ENCODE measurements at places on chromosomes 11 and 22.

DNA sequence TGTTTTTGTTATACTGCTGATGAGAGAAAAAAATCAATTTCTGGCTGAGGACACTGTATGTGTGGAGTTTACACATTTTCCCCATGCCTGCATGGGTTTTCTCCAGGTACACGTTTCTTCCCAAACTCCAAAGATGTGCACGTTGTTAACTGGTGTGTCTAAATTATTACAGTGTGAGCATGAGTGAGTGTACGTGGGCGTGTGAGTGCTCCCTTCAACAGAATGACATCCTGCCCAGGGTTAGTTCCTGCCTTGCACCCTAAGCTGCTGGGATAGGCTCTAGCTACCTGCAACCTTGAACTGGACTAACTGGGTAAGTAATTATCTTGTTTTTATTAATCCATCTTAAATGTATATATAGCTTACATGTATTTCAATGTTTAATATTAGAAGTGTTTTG, 5.5 kb downstream of the NPAT start:
- DNase-seq, result no peak

GRCh38 chr11:101428918-101429317, 154.9 kb downstream of the TRPC6 start:
- DNase-seq, result no peak

DNA sequence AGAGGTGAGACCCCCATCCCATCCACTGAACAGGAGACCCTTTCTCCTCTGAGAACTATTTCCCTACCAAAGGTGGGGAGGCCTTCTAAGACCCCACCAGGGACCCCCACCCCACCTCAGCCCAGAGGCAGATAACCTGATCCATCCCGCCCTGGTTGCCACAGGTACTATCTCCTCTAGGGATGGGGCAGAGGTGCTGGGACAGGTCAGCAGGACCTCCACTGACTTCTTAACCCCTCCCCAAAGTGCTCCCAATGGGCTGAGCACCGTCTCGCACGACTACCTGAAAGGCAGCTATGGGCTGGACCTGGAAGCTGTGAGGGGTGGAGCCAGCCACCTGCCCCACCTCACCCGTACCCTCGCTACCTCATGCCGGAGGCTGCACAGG, 4.3 kb downstream of the INPPL1 start:
- peak; percentile 42 for DNase-seq

- no peak for DNase-seq
Measured at GRCh38 chr22:50473855-50474671, 772 bp downstream of the SBF1 start.

- no peak for DNase-seq
Measured at GRCh38 chr11:626475-627307, at the start of gene SCT. SCT (minus strand) TSS chr11:627181; CDS start chr11:627143, 38 bp downstream.

DNA sequence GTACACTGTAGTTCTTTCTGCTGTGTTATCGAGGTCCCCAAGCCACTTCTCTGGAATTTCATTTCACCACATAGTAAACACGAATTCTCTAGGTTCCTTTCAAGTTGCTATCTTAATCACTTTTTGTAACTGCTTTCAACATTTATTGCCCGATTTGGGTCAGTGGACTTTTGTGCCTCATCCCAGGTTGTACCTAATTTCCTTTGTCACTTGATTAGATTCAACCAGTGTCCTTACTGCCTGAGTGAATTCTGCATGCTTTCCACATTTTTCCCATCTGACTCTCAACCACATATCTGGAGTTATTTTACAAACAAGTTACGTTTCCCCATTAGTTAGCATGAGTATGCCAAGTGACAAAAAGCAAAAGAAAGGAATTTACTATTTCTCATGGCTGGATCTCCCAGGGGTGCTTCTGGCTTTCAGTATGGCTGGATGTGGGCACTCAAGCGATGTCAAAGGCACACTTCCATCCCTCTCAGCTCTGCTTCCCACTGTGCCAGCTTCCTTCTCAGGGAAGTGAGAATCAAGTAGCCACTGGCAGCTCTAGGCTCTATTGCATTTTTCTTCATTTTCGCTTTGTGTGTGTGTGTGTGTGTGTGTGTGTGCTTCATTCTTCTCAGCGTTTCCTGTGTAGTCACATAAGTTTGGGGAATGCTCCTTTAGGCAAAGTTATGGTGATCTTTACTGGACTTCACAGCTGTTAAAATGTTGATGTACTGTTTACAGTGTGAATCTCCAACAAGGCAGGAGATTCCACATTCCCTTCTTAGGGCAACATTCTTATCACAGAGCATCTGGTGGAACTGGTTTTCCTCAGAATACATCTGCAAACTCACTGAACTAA, 128.9 kb downstream of the DBX1 start:
- DNase-seq, result peak; percentile 81

DNA sequence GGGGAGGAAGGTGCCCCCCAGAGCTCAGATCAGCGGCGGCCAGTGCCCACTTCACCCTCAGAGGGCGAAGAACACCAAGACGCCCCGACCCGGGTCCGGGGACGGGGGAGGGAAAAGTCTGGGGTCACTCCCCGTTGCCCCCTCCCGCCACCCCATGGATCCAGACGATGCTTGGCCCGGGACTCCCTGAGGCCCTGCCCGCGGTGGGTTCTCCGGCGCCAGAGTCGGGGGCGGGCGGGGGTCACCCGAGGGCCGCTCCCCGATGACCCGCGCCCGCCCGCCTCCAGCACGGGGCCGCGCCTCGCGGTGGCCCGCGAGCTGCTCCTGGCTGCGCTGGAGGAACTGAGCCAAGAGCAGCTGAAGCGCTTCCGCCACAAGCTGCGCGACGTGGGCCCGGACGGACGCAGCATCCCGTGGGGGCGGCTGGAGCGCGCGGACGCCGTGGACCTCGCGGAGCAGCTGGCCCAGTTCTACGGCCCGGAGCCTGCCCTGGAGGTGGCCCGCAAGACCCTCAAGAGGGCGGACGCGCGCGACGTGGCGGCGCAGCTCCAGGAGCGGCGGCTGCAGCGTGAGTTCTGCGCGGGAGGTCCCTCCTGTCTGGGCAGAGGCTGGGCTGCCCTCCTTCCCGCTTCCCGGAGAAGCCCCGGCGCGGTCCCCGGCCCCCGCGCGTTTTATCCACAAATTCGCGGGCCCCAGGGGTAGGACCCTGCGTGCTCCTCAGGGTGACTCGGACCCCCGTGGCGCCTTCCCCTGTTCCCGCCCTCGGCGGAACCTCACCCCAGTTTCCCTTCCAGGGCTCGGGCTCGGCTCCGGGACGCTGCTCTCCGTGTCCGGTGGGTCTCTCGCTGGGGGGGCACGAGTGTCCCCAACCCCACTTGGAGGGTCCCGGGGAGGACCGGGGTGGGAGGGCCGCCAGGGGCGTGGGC, 1.1 kb downstream of the NLRP6 start:
- DNase-seq, result no peak

GRCh38 chr11:132312161-132312560, 941.7 kb downstream of the NTM start:
- DNase-seq, result no peak

DNA sequence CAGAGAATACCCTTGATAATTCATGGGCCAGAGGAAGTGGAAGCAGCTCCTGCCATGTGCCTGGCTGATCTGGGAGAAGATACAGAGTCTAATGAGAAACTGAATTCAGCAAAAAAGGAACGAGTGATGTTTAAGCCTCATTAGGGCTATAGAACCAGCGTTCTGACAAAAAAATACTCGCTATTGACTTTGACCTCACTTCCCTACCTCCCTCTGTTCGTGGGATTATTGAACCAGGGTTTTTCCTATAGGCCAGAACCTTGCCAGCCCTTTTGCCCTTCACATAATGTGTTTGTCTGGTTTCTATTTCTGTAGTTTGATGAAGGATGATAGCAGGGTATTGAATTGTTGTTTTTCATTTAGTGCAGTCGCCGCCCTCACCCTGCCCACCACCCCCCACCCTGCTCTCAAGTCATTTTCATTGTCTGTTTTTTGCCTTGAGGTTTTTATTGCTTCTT, 7.6 kb upstream of the RBFOX2 start:
- DNase-seq, result no peak

GRCh38 chr11:84673753-84674152, 953.4 kb downstream of the DLG2 start:
- DNase-seq, result no peak

- DNase-seq, result no peak
Measured at GRCh38 chr11:34327804-34328631, 29.8 kb downstream of the ABTB2 start.

DNA sequence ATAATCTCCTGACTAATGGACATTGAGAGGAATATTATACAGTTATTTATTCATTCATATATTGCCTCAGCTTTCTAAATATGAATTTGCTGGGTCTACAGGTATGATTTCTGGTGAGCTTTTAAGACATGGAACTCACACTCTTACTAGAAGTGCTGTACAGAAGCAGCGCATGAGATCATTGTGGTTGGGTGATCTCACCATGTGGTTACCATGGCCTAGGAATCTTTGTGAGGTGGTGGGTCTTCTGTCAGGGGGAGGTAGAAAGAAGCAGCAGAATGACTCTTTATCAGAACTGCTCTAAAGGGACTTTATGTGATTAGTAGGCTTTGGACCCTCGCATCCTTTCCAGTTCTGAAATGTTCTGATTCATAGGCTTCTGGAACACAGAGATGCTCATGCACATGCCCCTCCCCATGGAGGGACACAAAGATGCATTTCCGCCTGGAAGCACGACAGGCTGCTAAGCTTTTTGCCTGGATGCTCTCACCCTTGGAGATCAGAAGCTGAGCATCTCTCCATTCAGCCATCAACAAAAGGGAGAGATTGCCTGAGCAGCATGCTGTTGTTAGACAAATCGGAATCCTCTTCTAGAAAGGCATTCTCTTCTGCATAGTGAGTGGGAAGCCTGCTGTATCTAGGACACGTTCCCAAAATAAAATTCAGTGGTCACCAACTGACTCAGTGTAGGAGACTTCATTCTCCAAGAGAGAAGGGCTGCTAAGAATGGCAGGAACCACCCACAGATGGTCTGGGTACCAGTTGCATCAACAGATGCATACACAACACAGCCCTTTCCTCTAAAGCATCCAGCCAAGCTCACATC, 51.3 kb downstream of the KIRREL3 start:
- DNase-seq, result no peak

- DNase-seq, result no peak
Measured at GRCh38 chr11:60786811-60787567, 1.9 kb downstream of the MS4A10 start.

DNA sequence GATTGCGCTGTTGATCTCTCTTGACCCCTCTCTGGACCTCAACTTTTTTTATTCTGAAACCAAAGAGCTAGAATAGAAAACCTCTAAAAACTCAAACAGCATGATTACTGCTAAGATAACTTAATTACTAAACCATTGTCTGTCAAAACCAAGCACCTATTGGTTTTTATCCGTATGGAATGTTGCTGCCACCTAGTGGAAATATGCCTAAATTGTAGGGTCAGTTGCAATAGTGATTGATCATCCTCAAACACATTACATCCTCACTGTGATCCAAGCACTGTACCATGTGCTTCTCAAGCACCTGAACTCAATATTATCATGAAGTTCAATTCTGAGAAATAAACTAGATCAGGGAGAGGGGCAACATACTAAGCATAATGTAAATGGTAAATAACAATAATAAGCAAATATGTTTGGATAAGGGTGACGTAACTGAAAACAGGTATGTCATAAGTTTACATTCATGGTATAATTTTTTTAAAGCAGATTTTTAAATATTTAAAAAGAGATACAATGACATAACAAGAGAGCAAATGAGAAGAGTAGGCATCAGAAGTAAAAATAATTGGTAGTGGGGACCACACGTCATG, 3.8 kb upstream of the OR5A2 start:
- DNase-seq, result no peak

- DNase-seq, result no peak
Measured at GRCh38 chr22:44729391-44730021, 22.9 kb upstream of the ARHGAP8 start.

GRCh38 chr11:132626446-132626845, 905.9 kb downstream of the OPCML start:
- DNase-seq, result no peak

- DNase-seq, result no peak
Measured at GRCh38 chr22:41816241-41816640, 15.8 kb downstream of the CCDC134 start.

DNA sequence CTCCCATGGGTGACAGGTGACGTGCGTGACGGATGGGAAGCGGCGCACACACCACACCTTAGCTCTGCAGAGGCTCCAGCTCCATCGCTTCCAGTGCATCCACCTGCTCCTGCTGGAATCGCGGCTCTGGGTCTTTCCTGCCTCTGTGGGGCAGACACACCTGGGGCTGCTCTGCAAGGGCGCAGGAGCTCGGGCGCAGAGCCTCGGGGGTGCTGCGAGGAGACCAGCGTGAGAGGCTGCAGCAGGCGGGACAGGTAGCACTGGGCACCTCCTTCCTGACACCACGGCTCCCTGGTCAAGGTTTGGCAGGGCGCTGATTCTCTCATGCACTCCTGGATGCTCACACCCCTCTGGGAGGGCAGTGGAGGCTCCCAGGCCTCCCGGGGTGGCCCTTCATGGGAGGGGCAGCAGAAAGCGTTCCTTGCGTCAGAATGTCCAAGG, 1494.3 kb downstream of the BRD1 start:
- no peak for DNase-seq

DNA sequence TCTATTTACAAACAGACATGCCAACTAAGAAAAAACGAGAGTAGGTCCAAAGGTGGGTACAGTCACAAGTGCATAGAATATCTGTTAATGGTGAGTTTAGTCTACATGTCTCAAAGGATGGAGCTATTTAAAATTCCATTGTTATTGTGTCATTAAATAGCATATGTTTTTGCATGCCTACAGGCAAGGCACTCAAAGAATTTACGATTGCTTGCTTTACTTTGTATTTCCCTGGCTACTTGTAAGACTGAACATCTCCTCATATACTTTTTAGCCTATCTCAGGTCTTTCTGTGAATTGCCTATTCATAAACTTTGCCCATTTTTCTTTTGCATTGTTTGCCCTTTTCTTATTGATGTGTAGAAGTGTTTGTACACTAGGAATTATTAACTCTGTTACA, 39.7 kb downstream of the DEUP1 start:
- no peak for DNase-seq

GRCh38 chr22:22921575-22921974, 34.0 kb downstream of the IGLL5 start:
- no peak for DNase-seq

DNA sequence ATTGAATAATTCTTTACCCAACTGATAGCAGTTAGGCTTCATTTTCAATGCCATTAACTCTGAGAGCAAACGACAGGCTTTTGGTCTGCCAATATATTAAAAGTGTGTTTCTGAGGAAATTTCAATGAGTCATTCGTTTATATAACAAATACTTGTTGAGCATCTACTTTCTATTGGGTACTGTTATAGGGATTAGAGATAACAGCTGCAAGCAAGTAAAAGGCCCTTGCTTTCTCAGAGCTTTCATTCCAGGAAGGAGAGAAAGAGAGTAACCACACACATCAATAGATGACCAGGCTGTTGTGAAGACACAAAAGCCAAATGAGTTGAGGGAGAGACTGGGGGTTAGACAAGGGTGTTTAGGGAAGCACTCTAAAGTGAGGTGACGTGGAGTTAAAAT, 35.7 kb downstream of the CD44 start:
- no peak for DNase-seq

Data from islet precursor cell (in vitro differentiated cells).